ENCODE measurements at places on chromosomes 5 and 9.

GRCh38 chr9:16060436-16061129 is 507.7 kb downstream of the CCDC171 start:
- no peak for DNase-seq

- no peak for DNase-seq
These were observed 798 bp downstream of the PITX1 start for GRCh38 chr5:135032999-135033861.

GRCh38 chr5:135950611-135951010 is 4.2 kb downstream of the LECT2 start:
- DNase-seq, result no peak

DNA sequence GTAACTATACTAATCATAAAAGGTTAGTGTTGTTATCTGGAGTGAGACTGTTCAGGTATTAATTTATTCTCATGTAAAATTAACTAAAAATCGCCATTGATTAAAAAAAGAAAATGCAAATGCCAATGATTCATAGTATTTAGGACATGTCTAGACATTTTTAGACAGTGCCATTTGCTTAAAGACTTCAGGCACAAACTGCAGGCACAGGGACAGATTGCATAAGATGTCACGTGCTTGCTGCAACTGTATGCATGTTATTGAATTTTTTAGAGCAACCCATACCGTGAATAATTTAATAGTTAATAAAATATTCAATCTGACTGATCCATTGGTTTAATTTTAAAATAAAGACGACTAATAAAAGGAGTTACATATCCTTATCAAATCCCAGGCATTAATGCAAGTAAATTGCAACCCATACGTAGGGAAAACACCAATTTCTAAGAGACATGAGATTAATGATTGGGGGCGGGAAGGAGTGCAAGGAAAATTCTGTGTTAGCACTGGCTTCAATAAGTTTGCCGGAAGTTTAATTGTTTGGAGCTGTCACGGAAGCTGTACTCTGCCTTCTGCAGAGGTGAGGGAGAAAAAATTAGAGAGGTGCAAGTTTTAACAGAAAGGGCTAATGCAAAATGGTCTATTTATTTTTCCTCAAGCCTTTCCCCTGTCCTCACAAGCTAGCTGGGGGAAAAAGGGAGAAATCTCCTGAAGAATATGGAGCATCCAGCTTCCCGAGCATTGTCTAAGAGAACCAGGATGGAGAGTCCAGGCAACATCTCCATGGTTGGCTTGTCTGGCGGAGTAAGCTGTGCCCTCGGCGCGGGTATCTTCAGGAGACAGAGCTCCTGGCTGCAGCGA is 2.9 kb downstream of the EDIL3 start:
- DNase-seq, result peak; percentile 67

DNA sequence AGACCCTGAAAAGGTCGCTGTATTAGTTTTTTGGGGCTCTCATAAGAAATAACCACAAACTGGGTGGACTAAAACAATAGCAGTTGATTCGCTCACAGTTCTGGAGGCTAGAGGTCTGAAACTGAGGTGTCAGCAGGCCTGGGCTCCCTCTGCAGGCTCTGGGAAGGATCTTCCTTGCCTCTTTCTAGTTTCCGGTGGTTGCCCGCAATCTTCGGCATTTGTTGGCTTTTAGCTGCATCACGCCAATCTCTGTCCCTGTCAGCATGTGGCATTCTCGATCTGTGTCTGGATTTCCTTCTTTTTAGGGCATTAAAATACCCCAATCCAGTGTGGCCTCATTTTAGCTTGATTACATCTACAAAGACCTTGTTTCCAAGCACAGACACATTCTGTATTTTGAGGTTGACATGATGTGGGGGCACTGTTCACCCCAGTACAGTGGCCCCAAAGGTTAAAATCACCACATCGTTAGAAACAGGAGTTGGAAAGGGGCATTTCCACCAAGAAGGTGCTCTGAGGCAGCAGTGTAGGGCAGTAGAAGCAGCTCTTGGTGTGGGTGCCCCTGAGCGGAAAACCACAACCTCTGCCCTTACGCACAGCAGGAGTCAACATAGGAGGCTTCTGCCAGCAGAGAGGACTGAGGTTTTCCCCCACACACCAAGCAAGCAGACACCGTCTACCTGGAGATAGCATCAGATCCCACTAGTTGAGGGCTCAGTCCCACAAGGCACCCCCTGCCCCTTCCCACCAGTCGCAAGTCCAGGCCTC is 13.5 kb downstream of the ZNF79 start:
- DNase-seq, result no peak

DNA sequence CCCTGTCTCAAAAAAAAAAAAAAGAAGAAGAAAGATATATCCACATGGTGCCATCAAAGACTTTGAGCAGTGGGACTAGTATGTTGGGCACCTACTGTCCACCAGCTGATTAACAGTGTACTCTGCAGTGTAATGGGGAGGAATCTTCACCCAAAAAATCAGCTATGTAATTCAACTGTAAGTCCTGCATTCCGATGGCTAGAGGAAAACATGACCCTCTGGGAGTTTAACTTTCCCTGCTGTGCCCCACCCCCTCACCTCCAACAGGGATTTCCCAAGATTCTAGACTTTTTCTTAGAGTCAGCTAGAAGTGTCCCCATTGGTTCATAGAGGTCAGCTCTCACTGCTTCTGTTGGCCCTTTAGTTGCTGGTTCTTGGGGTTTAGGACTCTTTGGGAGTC is 221.2 kb upstream of the CLINT1 start:
- no peak for DNase-seq

DNA sequence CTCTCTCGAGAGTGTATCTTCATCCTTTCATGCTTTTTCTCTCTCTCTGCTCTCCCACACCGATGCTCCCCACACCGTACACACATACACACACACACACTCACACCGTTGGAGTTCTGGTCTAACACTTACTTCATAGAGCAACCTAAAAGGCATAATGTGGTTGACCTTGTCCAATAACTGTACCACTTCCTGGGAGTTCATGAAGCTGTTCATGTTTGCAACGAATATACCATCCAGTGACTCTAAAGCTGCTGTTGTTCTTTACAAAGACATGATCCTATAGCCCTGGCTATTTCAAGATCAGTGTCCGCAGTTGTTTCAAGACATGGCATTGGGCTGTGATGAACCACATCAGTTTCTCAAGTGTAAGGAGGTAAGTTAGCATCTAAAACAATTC is 10.0 kb downstream of the MEF2C start:
- no peak for DNase-seq

- no peak for DNase-seq
These were observed 92.9 kb downstream of the CYFIP2 start for GRCh38 chr5:157358871-157359270.

DNA sequence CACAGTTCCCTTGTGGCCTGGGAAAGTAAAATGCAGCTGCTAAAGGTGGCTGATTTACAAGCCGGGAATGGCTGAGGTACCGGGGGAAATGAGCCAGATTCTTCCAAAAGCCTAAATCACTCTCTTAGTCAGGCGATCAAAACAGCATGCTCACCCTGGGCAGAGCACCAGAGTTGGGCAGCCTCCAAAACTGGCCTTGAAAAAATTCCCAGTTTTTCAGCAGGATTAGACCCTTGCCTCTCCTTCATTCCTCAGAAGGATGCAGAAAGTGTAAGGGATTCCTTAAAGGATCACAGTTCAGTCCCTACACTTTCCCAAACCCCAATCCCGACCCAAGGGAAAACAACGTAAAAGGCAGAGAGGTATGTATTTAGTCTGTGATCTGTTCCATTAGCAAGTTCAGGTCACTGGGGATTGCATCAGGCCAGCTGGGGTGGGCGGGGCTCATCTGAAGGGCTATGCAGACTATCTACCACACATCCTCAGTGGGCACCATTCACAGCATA is 16.9 kb downstream of the TMEM174 start:
- DNase-seq, result peak; percentile 19

DNA sequence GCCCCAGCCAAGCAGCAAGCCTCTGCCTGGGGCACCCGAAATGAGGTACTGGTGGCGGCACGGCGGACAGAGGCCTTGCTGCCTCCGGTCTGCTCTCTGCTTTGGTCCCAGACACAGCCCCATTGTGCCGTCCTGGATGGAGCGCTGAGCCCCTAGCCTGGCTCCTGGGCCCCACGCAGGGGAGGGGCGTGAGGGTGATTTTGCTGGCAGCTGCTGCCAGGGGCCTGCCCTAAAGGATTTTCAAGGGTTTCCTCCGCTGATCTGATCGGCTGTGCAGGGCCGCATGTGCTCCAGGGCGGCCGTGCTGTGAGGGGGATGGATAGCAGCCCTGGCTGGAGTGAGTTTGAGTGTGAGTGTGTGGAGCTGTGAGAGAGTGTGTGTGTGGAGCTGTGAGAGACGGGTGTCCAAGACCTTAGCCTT is 1.3 kb downstream of the GPSM1 start:
- peak; percentile 66 for DNase-seq

DNA sequence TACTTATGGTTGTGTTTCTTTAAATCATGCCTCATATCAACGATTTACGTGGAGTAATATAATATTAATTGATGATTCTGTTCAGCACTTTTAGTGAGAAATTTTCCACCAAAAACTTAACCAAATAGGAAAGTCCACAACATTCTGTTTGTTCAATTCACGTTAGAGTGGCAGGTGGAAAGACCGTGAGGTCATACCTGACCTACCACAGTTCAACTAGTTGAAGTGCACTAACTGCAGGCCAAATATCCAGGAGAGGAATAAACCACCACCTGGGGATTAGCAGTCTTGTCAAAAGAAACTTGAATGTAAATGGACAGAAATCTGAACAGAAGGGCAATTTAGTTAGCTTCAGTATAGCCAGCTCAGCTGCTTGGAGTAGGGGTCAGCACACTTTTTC is 577.7 kb downstream of the KIF4B start:
- no peak for DNase-seq

DNA sequence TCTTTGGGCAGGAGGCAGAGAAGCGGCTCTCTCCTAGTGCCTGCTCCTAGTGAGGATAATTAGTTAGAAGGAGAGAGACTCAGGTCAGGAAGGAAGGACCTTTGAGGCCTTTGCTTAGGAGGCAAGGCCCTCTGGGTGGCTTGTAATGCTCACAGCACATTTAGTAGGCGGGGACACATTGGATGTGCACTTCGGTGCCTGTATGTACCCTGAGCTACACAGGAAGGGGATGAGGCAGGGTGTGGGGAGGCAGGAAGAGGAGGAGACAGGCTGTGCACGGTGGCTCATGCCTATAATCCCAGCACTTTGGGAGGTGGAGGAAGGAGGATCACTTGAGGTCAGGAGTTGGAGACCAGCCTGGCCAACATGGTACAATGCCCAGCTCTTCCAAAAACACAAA is 7.2 kb upstream of the LCN2 start:
- no peak for DNase-seq

DNA sequence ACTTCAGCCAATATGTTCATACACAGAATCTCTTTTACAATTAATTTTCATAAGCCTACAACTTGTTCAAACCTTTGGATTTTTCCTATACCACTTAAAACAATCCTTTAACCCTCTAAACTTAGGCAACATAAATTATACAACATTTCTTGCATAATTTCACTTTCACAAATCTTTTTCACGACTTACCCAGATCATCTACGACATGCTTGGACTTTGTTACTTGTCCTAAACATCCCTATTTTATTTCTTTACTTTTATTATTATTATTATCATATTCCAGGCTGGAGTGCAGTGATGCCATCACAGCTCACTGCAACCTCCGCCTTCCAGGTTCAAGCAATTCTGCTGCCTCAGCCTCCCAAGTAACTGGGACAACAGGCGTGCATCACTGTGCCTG is 68.0 kb downstream of the CACNA1B start:
- no peak for DNase-seq

GRCh38 chr9:120965344-120966012 is 38.9 kb upstream of the TRAF1 start:
- DNase-seq, result peak; percentile 54

GRCh38 chr5:57576317-57576716 is 93.7 kb upstream of the ACTBL2 start:
- DNase-seq, result no peak

DNA sequence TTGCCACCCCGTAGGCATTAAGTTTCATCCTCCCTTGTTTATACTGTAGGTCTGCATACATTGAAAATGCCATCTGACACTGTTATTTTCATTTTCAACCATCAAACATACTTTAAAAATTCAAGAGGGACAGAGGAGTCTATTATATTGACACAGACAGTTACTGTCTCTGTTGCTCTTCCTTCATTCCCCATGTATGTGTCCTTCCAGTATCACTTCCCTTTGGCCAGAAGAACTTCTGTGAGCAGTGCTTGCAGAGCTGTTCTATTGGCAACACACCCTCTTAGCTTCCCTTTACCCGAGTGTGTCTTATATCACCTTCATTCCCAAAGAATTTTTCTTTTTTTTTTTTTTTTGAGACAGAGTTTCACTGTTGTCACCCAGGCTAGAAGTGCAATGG is 42.8 kb downstream of the RASGEF1C start:
- peak; percentile 55 for DNase-seq

- DNase-seq, result no peak
These were observed 446.9 kb upstream of the GRIN3A start for GRCh38 chr9:102185371-102185770.

GRCh38 chr5:107869438-107870115 is 198.8 kb upstream of the EFNA5 start:
- DNase-seq, result no peak

DNA sequence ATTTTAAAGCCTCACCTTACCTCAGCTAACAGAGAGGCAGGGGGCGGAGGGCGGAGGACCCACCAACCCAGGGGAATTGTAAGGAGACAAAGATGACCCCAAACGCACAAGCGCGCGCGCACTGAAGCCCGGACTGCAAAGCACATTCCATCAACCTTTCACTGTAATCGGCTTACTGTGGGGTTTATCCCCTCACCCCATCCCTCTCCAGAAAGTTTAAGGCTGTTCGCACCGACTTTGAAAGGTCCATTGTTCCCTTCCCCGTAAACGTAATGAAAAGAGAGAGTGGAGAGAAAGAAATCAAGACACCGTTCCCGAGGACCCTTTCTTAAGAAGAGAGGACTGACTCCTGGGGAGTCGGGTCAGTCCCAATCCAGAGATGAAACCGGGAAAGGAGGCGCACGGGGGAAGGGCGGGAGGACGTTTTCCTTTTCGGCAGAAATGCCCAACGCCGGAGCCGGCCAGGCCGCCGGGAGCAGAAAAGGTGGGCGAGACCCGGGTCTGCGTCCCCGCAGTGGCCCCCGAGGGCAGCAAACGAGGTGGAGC is 464 bp downstream of the CEMIP2 start:
- no peak for DNase-seq

DNA sequence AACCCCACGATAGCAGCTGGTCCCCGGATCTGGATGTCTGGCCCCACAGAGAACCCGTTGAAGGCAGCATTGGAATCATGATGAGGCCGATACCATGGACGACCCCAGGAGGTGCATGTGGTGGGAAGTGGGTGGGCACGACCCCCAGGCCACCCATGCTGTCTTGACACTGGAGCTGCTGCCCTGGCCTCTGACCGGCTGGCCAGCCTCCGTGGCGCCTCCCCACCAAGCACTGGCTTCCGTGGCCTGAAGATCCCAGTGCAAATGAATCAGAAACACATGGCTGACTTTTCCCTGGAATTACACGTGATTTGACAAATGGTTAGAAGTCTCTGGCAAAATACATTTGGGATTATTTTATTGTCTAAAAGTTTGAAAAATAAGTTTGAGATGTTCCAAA is 259.0 kb upstream of the IRX1 start:
- no peak for DNase-seq

Measured in globus pallidus (tissue), 1 donor.